Hepatocyte (in vitro differentiated cells): ENCODE measurements at places on chromosomes 2 and 18.

DNA sequence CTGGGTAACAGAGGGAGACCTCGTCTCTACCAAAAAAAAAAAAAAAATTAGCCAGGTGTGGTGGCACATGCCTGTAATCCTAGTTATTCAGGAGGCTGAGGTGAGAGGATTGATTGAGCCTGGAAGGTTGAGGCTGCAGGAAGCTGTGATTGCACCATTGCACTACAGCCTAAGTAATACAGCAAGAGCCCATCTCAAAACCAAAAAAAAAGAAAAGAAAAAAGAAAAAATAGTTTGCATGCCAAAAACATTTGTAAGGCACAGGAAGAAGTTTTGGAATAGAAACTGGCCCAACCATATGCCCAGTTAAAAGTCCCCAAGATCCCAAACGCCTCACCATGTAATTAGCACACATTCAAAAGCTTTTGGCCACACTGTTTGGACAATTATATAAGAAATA, 13.4 kb upstream of the ACOXL start:
- no peak for DNase-seq

GRCh38 chr2:238296638-238297457, 8.4 kb upstream of the PER2 start:
- no peak for DNase-seq

DNA sequence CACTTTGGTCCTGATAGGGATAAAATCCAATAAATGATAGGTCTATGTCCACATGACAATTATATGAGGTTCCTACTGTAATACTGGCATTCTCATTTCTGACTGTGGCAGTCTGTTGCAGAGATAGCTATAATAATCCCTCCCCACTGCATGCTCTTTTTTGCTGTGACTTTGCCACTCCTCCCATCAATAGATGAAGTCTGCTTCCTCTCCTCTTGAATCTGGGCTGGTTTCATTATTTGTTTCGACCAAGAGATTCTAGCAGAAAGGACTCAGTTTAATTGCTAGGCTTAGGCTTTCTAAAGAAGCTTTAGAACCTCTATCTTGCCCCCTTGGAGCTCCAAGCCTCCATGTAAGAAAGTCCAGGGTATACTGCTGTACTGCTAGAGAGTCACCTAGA, 23.3 kb upstream of the CREB1 start:
- DNase-seq = no peak

- peak; percentile 3 for DNase-seq
Measured at GRCh38 chr18:80252136-80252535, 4.8 kb upstream of the PARD6G start.

GRCh38 chr2:12048550-12048949, 302.1 kb downstream of the LPIN1 start:
- DNase-seq = no peak

GRCh38 chr2:186422226-186422625, 63.8 kb upstream of the ZC3H15 start:
- DNase-seq = no peak
